ENCODE measurements at places on chromosomes 3 and 15.

DNA sequence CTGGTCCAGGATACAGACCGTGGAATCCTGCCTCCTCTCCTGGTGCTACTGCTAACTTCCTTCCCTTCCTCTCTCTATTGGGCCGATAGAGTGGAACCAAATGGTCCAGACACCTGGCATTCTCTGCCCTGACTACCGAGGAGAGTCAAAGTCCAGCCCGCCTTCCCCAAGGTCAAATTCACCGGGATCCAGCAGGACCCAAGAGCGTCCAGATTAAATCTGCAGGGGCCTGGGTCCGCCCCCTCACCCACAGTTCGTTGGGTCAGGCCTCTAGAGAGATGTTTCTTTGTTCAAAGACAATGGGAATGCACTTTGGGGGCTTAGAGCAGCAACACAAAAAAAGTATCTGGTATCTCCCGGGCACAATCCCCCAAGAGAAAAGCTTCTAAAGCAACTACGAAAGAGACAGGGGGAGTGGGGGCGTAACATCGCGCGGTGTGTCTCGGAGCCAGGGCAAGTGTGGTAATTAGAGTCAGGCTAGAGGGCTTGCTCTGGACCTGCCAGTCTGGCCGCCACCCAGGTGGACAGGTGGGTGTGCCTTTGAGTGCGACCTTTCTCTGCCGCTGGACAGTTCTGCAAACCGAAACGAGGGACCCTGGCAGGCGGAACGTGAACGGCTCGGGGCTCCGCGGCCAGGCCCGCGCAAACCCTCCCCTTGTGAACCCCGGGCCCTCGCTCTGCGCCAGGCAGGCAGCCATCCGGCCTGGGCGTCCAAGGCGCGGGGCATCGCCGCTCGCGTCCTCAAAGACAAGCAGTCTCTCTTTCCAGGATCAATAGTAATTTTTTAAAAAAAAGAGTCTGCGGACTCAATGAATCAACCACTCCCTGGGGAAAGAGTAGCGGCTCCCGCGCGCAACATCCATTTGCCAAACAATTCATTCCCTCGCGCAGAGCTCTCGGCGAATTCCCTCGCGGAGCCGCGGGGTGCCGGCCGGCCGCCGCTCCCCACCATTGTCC is 806 bp downstream of the KLHL25 start:
- DNase-seq, result no peak

DNA sequence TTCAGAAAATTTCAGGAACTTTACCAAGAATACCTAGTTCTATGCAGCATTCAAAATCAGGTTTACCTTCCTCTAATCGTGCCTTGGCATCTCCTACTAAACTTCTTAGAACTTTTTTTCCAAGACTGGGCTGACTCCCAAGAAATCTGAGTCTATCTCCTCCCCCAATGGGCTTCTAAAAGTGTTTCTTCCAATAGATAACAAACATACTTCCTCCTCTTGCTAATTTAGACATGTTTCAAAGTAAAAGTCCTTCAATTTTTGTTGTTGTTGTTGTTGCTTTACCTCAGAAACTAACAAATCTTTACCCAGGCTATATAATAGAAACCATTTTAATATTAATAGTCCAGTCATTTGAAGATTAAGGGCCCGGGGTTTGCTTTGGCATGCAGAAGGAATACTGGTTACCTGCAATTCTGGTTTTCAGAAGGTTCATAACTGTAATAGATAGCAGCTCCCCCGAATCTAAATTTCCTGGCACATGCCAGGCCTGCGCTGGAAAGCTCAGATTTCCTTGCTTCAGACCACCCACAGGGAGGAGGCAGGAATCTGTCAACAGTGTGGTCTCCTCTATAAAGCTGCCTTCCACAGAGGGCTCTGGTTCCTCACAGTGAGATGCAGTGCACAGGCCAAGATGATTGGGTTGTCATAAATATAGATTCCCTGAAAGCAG is 188.7 kb downstream of the THRB start:
- DNase-seq, result no peak

DNA sequence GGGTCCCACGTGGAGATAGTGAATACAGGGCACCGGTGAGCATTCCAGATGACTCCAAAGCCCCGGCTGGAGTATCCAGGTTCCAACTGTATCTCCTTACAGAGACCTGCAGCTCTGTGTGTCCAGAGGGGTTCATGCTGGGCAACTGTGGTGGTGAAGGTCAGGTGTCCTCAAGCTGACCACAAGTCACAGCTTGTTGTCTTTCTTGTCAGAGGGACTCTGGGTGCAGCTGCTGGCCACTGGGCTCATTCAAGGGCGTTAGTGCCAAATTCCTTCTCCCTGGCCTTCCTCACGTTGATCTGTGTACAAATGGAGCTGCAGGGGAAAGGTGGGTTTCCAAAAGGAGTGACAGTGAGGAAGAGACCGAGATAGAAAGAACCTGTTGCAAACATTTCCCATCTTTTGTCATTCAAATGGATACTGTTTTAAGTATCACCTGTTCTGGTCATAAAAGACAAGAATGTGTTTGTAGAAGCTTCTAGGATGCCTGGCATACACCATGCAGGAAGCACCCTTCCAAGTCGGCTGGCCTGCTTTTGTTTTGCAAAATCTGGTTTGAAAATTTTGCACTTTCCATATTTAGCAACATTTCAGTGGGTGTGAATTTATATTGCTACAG is 52.5 kb downstream of the CEMIP start:
- DNase-seq, result no peak

DNA sequence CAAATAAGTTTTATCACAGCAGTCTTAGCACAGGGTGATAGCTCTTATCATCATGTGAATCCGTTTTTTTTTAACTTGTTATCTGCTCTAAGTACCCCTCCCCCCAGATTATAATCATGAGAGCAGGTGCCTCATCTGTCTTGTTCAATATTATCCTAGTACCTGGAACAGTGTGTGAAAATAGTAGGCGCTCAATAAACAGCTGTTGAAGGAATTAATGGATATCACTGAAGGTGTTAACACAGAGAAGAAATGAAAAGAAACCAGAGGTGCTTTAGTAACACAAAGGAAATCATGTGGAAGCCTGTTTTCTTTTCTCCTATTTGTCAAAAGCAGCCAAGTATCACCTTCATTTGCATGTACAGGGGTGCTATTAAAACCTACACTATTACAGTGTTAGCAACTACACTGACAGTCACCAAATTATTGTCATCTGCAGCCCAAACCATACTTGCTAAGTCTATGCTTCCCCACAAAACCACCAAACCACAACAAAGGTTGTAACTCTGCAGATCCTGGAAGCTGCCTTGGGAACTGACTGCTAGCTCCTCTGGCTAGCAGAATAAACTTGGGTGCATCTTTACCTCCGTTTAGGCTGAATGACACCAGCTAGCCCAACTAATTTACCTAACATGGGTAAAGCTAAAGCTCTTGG is 2.9 kb downstream of the XPC start:
- DNase-seq, result no peak

GRCh38 chr3:138043266-138044029 is 33.5 kb downstream of the CLDN18 start:
- no peak for DNase-seq

DNA sequence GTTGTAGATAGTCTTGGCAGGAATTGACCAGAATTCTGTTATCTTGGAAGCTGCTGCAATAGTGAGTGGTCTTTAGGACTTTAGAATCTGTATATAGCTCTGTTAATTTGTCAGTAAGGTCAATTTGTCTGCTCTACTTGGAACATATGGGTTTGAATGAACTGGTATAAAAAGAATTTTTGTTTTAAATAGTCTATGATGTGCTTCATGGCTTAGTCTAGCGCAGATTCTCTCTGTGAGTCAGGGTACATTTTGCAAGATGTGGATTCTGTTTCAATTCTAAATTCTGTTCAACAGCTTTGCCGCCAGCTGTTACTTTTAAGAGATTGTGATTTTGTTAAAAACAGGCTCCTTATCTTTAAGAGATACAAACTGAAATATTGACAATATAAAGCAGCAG is 135.9 kb upstream of the AGBL1 start:
- no peak for DNase-seq

DNA sequence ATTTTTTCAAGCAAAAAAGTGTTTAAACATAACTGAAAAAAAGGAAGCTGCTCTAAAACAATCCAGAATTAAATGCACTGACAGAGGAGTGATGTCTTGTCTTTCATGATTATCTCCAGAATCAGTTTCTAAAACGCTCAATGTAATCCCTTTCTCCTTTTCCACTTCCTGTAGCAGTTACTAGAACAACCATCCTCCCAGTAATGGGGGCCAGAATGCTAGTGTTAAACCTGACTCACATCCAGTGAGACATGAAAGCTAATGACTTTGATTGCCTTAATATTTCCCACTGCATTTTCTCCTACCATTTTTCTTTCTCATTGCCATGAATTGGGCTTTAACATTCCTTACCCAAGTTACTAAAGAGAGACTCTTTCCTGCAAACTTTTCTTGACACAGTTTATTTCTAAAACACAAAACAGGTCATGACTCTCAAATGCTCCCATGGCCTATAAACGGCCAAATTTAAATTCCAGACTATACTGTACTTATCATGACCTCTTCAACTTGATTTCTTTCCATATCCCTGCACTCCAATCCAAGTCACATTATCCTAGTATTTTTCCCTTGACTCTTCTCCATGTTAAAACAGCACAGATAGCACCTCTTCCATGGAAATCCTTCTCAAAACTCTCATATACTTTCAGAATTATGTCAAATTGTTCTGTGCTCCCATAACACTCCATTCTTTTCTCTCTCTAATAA is 341.4 kb downstream of the NAALADL2 start:
- DNase-seq, result no peak
